ENCODE measurements at places on chromosomes 5 and 9.

DNA sequence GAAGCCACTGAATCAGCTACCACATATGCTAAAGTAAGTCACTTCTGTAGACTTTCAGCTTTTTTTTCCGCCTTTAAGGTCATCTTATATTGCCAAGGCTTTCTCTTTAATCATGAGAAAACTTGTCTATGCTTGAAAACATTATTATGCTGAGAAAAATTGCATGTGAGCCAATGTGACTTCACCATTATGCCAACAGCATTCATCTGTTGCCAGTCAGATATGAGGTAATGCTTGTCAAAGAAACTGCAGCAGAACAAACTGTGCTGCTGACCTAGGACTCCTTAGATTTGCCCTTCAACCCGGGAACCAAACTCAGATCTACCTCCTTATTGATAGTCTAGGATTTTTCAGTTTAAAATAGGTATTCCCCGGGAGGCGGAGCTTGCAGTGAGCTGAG, 34.3 kb downstream of the SLC44A1 start:
- no peak for DNase-seq

GRCh38 chr5:122355324-122355723, 43.3 kb downstream of the SNCAIP start:
- no peak for DNase-seq

DNA sequence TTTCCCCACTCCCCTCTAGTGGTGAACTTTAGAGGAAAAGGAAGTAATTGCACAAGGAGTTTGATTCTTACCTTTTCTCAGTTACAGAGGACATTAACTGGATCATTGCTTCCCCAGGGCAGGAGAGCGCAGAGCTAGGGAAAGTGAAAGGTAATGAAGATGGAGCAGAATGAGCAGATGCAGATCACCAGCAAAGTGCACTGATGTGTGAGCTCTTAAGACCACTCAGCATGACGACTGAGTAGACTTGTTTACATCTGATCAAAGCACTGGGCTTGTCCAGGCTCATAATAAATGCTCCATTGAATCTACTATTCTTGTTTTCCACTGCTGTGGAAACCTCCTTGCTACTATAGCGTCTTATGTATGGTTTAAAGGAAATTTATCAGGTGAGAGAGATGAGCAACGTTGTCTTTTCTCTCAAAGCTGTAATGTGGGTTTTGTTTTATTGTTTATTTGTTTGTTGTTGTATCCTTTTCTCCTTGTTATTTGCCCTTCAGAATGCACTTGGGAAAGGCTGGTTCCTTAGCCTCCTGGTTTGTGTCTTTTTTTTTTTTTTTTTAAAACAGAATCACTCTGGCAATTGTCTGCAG, 25.3 kb downstream of the SLC22A5 start:
- DNase-seq = no peak

DNA sequence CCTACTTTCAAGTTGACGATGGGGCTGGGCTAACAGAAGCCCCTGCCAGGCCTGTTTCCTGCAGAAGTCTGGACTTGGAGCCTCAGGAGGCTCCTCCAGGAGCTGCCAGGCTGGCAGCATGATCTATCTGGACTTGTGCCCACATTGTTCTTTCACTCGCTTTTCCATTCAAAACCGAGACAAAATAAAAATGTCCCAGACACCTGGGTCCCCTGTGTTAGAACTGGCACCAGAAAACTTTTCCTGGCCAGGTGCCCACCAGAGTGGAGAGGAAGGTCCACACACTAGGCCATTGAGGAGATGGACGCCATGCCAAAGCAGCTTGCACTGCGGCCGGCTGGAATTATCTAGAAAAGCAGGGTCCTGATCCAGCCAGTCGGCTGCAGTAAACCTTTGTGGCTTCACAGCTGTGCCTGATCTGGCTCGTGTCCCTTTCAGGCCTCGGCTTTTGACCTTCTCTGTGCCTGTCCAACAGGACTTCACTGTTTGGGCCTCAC, 78.2 kb downstream of the GCNT1 start:
- DNase-seq = no peak

- no peak for DNase-seq
Measured at GRCh38 chr9:77454663-77455062, 193.5 kb downstream of the GNA14 start.

GRCh38 chr5:133483406-133484090, 128.8 kb downstream of the FSTL4 start:
- no peak for DNase-seq

- DNase-seq = no peak
Measured at GRCh38 chr5:55278778-55279177, 28.7 kb downstream of the DHX29 start.
